Activated naive CD4-positive, alpha-beta T cell treated with Interleukin-2 at 50 U/mL for 16 hours (primary cell): ENCODE measurements at places on chromosomes 12 and 14.
A peak's percentile ranks its signal among the peaks of the same experiment; 100 is the strongest.

GRCh38 chr14:104265918-104266630, 127.7 kb downstream of the KIF26A start:
- DNase-seq, result no peak

GRCh38 chr12:24591079-24591626, 357.7 kb downstream of the BCAT1 start:
- no peak for DNase-seq

DNA sequence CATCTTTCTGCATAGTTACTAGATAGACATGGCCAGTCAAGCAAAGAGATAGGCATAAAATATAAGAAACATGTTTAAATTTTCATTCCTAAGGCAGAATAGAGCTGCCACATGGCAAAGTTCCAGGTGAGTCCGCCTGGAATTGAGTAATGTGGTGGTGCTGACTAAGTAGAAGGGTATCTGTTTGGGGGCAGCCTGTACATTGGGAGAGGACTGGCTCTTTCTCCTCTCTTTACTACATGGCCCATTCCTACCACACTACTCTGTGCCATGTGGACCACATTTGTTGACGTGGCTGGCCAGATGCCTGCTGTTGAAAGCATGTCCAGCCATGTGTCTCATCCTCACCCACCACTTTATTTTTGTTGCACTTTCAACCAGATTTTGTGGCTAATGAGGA, 354.0 kb downstream of the ETNK1 start:
- DNase-seq, result no peak

DNA sequence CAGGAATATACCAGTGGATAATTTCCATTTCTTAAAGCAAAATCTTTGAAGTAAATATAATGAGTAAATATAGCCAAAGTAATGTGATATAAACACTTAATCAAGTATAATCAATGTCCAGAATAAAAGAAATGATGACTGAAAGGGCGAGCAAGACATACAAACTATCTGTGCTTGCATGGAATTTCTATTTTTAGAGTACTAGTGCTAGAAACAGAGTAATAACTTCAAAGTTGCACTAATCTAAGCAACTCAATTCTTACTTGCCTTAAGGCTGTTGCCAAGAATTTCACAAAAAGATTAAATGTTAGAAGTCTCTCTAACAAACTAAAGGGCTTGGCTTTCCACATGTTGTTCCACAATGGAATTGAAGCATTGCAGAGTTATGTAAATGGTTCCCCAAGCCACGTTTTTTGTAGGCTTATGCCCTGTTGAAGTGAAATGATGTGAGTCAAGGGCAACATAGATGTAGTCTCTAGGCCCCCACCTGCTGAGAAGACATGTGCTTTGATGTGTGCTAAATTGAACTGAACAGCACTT, 175.0 kb upstream of the LMNTD1 start:
- no peak for DNase-seq

DNA sequence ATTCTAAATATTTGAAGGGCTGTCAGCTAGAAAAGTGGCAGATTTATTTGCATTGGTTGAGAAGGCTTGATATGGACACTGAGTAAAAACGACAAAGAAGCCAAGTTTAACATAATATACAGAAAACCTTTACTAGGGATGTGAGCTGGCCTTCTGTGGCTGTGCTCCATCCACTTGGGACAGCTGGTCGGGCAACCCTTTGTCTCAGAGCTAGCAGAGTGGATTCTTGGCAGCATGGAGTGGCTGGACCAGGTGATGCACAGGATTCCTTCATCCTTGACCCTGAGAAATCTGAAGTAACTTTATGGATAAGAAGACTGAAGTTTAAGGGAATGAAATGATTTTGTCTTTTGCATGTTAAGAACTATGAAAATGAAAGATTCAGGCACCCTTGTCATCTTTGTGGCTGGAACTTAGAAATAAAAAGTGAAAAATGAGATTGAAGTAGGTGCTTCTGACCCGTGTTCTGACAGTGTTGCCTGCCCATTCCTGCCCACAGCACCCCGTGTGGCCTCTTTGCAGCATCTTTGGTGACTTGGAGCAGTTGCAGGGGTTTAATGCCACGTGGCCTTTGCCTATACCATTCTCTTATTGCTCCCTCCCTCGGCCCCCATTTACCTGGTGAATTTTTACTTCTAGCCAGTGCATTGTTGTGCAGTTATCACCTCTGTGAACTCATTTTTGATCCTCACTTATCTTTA, 32.6 kb downstream of the PELI2 start:
- peak; percentile 28 for DNase-seq

DNA sequence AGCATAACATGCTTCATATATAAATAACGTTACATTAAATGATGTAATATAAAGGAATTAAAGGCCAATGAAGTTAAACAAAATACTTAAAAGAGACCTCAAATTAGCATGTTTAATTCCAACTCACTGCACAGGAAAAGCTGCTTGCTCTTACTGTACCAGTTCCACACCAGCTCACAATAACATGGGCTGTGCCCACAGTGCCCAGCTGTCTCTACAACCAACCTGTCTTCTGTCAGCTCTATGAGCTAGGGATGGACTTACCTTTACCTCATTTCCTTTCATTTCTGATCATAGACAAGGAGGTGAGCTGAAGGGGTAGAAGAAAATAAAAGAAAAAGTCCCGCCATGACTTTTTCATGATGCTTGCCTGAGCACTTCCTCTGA, 64.8 kb downstream of the NKX2-1 start:
- DNase-seq, result no peak

- no peak for DNase-seq
These were observed 470.3 kb downstream of the FOXG1 start for GRCh38 chr14:29236848-29237247.

DNA sequence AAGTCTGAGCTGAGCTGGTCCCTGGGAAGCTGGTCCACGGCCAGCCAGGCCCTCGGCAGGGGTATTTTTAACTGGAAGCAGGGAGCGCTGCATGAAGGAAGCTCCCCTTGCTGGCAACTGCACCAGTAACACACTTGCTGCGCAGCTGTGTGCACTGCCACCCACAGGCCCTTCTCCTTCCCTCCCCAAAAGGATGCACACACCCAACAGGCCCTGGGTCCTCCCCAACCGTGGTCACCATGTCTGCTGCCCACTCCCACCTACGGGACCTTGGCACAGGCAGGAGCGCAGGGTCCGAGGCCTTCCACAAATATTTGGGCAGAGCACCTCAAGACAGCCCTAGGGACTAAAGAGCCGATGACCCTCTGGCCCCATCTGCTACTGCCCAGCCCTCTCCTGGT, 157.0 kb upstream of the PRMT8 start:
- no peak for DNase-seq

DNA sequence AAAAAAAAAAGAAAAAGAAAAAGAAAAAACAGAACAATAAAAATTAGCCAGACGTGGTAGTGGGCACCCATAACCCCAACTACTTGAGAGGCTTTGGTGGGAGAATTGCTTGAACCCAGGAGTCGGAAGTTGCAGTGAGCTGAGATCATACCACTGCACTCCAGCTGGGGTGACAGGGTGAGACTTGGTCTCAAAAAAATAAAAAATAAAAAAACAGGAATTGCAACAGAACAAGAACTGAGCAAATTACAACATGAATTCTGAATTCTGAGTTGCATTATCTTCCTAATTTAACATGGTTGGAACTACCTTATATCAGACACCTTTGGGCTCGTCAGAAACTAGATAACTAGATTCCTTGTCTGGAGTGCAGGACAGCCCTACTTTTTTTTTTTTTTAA, 53.3 kb upstream of the NR2C1 start:
- no peak for DNase-seq

GRCh38 chr12:26172946-26173552, 22.3 kb upstream of the SSPN start:
- DNase-seq, result no peak

DNA sequence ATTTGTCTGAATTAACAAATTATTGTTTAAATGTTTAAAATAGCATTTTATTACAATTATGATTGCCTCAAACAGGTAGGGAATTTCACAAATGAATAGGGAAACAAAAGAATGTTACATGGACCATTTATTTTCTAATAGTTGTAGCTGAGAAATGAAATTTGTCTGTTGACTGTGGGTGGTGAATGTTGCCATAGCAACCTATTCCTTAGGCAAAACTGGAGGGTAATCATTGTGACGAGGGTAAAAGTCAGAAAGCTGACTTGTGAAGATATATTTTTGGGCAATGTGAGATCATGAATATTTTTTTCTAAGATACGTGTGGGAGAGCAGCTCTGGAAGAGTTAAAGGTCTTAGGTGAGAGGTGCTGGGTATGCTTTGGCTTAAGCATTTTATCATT, 24.2 kb upstream of the CLEC14A start:
- DNase-seq, result no peak

- DNase-seq, result peak; percentile 57
These were observed 96.5 kb downstream of the DUSP16 start for GRCh38 chr12:12466157-12466556.

DNA sequence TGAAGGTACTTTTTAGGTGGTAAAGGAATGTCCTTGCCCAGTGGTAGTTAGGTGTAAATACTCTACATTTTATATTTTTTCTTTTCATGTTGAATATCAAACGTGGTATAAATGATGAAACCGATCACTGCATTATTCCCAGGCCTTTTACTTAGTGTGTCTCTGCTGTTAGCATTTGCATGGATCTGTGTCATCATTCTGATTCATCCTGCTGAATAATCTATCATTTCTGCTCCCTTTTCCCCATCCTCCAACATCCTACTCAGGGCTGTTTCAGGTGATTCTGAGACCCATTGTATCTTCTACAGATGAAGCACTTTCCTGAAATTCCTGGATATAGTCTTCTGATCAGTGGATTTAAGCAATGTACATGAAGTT, 61.0 kb upstream of the PTHLH start:
- no peak for DNase-seq

GRCh38 chr14:24940213-24940783, 109.6 kb downstream of the STXBP6 start:
- no peak for DNase-seq

DNA sequence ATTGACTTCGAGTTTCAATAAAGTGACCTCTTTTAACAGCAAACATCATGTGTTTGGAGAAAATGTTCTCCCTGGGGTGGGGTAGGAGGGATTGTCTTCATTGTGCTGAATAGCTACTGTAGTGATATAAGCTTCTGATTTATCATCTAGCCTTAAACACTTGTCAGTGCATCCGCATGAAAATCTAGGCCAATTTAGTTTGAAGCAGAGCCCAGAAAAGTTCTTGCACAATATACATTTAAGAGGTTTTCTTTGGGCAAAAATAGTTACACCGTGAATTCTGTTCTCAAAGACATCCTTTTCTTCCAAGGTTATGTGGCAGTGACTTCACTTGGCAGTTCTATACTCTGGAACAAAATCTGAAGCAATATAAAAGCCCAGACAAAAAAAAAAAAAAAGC, 136.0 kb upstream of the IFNG-AS1 start:
- DNase-seq, result no peak

DNA sequence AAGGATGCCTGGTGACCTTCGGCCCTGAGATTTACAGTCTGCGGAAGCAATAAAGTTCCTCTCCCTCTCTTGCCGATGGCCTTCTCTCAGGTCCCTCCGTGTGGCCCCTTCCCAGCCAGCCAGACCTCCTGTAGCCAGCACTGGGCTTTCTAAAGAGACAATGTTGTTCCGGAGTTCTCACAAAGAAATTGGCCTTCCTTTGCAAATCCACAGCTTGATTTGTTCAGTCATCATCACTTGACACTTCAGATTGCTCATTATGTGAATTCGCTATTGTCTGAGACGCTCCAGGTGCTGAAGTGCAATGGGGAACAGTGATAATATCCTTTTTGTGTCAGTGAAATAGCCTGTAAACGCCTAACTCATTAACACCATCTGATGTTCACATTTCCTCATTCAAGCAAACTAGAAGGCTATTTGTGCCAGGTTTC, 43.7 kb upstream of the GPHB5 start:
- DNase-seq, result no peak

DNA sequence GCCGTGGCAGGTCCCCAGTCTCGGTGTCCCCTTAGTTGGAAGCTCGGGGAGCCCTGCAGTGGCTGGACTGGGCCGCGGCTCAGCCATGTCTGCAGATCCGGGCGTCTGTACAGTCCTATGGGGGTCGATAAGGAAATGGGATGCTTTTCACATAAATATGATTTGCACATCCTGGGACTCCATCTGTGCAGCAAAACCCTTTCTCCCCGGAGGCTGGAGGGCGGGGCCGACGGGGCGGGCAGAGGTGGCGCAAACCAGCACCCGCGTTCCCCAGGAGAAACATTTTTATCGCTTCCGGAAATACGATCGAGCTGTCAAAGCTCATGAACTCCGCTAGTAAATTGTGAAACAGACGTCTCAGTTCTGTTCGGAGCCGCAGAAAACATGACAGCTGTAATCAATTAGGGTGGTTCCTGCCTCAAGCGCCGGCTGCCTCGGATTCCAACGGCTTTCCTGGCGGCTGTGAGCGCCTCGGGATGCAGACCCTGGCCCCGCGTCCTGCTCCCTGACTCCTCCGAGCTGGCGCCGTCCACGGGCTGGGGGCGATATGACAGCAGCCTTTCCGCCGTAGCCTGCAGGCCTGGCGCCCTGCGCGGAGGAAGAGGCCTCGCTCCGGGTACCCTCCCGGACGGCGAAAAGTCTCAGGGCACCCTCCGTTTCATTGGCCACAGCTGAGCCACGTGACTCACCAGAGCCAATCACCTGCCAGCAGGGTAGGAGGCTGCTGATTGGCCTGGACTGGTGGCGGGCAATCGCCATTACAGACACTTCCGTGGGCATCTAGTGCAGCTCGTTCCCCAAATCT, 23.0 kb downstream of the DIO3 start:
- no peak for DNase-seq

DNA sequence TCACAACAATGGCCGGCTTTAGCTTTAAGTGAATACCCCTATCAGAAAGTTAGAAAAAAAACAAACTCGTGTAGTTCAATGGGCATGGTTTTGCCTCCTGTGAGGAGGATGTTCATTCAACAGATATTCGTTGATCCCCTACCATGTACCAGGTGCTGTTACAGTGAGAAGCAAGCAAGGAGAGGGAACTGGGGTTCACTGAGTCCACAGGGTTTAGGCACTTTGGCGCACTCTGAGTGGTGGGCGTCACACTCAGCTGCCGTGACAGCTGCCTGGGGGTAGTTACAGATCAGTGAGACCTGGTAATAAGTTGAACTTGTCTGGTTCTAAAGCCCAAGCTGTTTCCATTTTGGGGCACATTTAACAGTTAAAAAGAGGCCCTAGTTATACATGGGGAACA, 74.2 kb downstream of the PAPOLA start:
- no peak for DNase-seq

DNA sequence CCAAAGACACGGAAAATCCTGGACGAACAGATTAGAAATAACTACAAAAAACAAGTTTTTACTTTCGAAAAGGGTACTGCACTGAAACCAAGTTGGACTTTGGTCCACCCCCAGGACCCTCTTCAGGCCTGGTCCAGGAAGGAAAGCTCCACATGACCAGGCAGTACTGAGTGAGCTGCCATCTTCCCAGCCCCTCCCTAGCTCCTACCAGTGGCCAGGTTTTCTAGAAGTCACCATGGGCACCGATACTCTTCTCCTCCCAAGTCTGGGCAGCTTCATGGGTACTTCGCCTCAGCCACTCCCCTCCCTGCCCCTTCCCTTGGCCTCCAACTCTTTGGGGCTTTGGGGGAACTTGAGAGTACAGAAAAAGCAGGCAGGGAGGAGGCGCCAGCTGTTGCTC, 6.6 kb downstream of the VAMP1 start:
- DNase-seq, result no peak

GRCh38 chr14:100872259-100873095, 31.0 kb downstream of the RTL1 start:
- DNase-seq, result no peak
